ENCODE measurements at places on chromosomes 12 and 14.

GRCh38 chr14:57610631-57611030 is 117.0 kb upstream of the CCDC198 start:
- DNase-seq, result no peak

DNA sequence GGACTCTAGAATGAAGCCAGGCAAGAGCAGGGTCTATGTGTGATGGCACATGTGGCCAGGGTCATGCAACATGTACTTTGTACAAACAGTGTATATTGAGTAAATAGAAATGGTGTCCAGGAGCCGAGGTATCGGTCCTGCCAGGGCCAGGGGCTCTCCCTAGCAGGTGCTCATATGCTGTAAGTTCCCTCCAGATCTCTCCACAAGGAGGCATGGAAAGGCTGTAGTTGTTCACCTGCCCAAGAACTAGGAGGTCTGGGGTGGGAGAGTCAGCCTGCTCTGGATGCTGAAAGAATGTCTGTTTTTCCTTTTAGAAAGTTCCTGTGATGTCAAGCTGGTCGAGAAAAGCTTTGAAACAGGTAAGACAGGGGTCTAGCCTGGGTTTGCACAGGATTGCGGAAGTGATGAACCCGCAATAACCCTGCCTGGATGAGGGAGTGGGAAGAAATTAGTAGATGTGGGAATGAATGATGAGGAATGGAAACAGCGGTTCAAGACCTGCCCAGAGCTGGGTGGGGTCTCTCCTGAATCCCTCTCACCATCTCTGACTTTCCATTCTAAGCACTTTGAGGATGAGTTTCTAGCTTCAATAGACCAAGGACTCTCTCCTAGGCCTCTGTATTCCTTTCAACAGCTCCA is 39.6 kb downstream of the DAD1 start:
- DNase-seq, result no peak

- no peak for DNase-seq
Observed at GRCh38 chr14:58813745-58814144, 176.0 kb downstream of the DACT1 start.

- no peak for DNase-seq
Observed at GRCh38 chr14:62934439-62934838, 110.8 kb downstream of the KCNH5 start.

GRCh38 chr14:90263748-90264449 is 7.5 kb downstream of the PSMC1 start:
- no peak for DNase-seq

DNA sequence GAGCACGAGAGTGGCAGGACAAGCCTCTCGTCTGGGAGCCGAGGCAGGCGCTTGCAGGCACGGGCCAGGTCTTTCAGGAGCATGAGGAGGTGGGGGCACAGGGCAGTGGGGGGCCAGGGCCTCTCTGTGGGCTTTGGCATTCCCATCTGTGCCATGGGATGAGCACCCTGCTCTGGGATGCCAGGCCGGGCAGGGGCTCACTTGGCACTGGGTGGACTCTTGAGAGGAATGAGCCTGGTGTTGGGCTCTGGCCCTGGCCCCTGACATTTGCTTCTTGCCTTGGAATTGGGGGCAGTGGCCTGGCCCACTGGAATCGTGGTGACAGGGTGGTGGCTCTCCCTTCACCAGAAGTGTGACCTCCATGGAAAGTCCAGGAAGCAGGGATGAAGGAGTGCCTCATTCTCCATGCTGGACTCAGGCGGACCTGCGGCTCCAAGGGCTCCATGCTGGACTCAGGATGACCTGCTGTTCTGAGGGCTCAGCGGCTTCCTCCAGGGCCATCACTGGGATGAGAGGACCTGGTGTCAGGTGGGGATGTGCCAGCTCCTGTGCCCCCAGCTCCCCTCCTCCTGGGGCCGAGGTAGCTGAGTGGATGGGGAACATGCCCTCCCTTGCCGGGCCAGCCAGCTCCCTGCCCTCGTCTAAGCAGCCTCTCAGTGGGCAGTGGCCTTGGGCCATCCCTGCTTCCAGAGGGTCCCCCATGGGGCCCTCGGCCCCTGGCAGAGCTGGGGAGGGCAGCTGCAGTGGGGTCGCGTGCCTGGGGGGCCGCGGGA is 220.3 kb downstream of the KIF26A start:
- DNase-seq, result no peak

GRCh38 chr12:117994551-117995438 is 21.7 kb upstream of the RFC5 start:
- DNase-seq, result no peak

- no peak for DNase-seq
Observed at GRCh38 chr14:67630186-67630585, 10.5 kb downstream of the ARG2 start.

- DNase-seq, result no peak
Observed at GRCh38 chr14:55697414-55697861, 117.4 kb downstream of the KTN1 start.

- DNase-seq, result peak; percentile 60
Observed at GRCh38 chr12:92466391-92467305, 236.1 kb upstream of the PLEKHG7 start.

Measured in NCI-H187 treated with DMSO at 0.1 percent for 48 hours (cell line).